AG10803 (cell line): ENCODE measurements at places on chromosomes 16 and 17.

- peak; percentile 60 for DNase-seq
Measured at GRCh38 chr17:28133562-28133970, 91.1 kb downstream of the NLK start.

DNA sequence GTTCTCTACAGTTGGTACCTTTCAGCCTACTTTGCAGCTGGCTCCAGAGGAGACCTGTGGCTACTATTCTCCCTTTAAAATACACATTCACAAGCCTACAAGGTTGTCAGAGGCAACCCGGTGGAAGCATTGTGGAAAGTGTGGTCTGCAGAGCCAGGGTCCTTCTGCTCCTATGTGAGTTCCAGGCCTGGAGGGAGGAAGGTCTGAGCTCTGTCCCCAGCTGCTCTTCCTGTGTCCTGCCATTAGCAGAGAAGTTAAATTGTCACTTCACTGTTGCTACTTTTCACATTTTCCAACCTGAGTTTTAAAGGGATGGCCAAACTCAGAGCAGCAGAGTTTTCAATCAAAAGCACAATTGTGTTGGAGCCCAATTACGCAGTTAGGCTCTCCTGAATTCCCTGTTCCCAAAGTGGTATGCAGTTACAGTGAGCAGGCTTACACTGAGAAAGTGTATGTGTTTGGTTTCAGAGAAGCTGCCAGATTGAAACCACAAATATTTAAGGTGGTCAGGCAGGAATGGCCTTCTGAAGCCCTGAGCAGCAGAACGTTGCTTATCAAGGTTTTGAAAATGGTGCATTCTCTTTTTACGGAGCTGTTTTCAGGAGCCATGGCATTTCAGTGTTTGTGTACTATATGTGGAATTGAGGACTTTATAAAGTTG is 25.0 kb downstream of the MAP3K3 start:
- peak; percentile 73 for DNase-seq

DNA sequence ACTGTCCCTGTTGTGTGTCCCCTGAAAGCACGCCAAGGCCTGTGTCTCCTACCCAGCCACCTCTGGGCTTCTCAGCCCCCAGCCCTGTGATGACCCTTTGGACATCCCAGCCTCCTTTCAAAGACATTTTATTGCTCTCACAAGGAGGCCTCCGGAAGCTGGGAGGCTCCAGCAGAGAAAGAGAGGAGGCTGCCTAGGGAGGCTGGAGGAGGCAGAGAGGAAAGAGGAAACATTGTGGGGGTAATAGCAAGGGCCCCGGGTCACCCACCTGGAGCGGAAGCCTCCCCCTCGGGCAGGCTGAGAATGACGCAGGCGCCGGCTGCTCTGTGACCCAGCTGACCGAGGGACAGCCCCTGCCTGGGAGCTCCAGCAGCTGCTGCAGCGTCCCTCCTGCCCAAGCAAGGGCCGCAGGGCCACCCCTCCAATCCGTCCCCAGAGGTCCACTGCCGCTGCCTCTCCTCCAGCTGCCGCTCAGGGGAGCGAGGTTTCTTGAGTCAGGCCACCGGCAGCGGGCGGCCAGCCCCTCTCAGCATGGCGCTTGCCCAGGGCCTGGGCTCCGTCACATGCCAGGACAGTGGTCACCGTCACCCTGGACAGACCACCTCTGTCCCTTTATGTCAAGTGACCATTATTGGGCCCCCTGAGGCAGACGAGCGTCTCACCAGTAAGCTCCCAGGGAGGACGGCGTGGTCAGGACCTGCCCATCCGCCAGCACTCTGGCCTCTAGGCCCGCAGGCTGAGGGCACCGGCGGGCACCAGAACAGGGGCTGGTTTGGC is 29.3 kb downstream of the ACTG1 start:
- DNase-seq, result no peak

DNA sequence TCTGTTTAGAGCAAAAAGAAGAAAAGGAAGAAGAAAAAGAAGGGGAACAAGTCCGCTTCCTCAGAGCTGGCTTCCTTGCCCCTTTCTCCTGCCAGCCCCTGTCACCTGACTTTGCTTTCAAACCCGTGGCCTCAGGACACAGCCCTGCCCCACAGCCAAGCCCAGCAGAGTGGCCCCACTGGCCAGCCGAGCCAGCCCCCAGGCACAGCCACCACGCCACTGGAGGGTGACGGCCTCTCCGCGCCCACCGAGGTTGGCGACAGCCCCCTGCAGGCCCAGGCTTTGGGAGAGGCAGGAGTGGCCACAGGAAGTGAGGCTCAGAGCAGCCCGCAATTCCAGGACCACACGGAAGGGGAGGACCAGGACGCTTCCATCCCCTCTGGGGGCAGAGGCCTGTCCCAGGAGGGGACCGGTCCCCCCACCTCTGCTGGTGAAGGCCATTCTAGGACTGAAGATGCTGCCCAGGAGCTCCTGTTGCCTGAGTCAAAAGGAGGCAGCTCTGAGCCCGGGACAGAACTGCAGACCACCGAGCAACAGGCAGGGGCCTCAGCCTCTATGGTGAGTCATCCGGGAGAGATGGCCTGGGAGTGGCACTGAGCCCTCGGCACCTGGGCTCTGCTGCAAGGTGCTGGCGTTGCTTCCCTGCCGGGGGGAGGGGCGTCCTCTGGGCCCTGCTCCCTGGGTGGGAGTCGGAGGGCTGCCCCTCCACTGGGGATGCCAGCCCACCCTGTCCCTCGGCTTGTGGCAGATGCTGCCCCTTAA is 27.3 kb downstream of the RNF213 start:
- no peak for DNase-seq

DNA sequence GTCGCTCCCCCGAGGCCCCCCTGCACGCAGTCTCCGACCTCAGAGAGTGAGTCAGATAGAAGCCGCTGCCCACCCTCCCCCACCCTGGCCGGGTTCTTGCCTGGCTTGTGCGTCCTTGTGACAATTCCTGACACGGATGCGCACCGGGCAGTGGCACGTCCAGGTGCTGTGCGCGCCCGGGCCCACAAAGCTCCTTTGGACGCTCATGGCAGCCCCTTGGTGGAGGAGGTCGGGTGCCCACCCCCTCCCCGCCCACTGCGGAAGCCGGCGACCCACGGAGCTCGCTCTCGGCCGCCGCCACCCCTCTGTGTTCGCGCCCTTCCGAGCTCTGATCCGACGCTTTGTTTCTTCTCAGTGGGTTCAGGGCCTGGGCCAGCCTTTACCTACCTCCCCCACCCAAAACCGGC is 662 bp upstream of the TUBB3 start:
- DNase-seq, result peak; percentile 90

GRCh38 chr16:740459-740763 is 386 bp downstream of the CIAO3 start:
- no peak for DNase-seq

- peak; percentile 30 for DNase-seq
Measured at GRCh38 chr16:81526199-81526598, 81.6 kb downstream of the CMIP start.

- no peak for DNase-seq
Measured at GRCh38 chr16:4522051-4522581, 16.5 kb downstream of the CDIP1 start.

GRCh38 chr17:82411396-82412053 is 6.6 kb upstream of the HEXD start:
- DNase-seq, result no peak

- DNase-seq, result no peak
Measured at GRCh38 chr17:4733073-4733531, 1.9 kb downstream of the MED11 start.

- DNase-seq, result no peak
Measured at GRCh38 chr17:51640108-51640622, 379.8 kb downstream of the UTP18 start.
